Caco-2 (cell line): ENCODE measurements at places on chromosomes 3 and 15. TPM values are rescaled to one million over a fixed set of nuclear protein-coding genes. Genes with fewer than 3 reads are reported as not detected.

The HIGD2B gene
- not detected in 2 replicates for total RNA-seq

The ATP13A5 gene
- not detected in 2 replicates for total RNA-seq

The MESP2 gene
- 0.32 and 0.70 TPM in 2 replicates for total RNA-seq

The HLTF gene
- total RNA-seq, result 50.2 and 53.0 TPM in 2 replicates

The MOBP gene
- total RNA-seq, result 0.27 and 0.60 TPM in 2 replicates

DNA sequence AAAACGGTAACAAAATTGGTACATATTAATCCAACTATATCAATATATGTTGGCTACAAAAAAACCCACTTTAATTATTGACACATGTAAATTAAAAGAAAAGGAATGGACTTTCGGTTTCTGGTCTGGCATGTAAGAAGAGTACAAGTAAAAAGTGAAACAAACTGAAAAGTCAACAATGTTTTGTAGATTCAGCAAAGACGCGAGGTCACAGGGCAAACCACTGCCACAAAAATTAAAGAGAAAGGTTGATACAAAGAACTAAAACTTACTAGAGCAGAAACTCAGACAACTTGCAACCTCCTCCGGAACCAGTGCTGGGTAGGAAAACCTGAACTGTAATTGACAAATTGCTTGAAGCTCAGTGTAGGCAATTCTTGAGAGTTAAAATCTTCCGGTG is 110.6 kb upstream of the ARPP21 start:
- H3K4me3 ChIP-seq, result no peak overlapping the region
- no peaks in the 10 kb centered on the region for H3K36me3 ChIP-seq
- no peak for DNase-seq
- H3K4me1 ChIP-seq, result peaks cover 15% of the 10 kb centered on the region

DNA sequence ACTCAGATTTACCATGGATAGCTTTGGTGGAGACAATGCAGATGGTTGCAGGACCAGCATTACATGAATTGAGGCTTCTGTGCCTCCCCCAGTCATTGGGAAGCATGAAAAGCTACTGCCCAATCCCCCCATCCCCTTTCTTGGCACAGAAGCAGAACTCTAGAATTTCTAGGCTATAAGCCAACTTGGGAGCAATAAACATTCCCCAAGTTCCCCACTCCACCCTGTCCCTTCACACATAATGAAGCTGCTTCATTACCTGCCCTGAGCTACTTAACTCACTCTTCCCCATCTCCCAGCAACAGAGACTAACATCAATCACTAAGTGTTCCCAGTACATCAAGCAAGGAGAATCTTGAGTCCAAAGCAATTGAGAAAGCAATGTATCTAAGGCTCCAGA is 164.5 kb downstream of the RORA start:
- H3K4me1 ChIP-seq, result no peaks in the 10 kb centered on the region
- no peak overlapping the region for H3K4me3 ChIP-seq
- no peaks in the 10 kb centered on the region for H3K36me3 ChIP-seq
- H3K27ac ChIP-seq, result no peak overlapping the region
- H3K27me3 ChIP-seq, result no peaks in the 10 kb centered on the region

DNA sequence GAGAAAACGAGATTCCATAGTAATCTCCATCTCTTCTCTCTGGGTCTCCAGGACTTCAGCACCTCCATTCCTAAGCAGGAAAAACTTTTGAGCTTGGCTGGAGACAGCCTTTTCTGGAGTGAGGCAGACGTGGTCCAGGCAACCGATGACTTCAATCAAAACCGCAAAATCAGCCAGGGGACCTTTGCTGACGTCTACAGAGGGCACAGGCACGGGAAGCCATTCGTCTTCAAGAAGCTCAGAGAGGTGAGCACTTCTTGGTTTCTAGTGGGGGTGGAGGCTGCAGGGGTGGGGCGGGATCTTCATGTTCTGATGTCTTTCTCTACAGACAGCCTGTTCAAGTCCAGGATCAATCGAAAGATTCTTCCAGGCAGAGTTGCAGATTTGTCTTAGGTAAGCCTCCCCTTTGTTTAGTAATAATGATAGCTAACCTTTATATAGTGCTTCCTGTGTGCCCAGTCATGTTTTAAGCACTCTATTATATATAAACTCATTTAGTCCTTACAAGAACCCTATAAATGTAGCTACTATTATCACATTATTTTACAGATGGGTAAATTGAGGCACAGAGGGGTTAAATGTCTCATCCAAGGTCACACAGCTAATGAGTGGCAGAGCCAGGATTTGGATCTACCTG is 35.0 kb upstream of the TATDN2 start:
- H3K27me3 ChIP-seq, result no peaks in the 10 kb centered on the region
- no peak overlapping the region for H3K4me3 ChIP-seq
- H3K4me1 ChIP-seq, result no peaks in the 10 kb centered on the region
- H3K27ac ChIP-seq, result no peak overlapping the region
